Hematopoietic multipotent progenitor cell treated with erythropoietin and hydrocortisone succinate and interleukin-3 and kit ligand, for 4 days (in vitro differentiated cells): ENCODE measurements at places on chromosomes 16 and 17.

GRCh38 chr17:49835472-49835871, 12.4 kb downstream of the TAC4 start:
- no peak for DNase-seq

DNA sequence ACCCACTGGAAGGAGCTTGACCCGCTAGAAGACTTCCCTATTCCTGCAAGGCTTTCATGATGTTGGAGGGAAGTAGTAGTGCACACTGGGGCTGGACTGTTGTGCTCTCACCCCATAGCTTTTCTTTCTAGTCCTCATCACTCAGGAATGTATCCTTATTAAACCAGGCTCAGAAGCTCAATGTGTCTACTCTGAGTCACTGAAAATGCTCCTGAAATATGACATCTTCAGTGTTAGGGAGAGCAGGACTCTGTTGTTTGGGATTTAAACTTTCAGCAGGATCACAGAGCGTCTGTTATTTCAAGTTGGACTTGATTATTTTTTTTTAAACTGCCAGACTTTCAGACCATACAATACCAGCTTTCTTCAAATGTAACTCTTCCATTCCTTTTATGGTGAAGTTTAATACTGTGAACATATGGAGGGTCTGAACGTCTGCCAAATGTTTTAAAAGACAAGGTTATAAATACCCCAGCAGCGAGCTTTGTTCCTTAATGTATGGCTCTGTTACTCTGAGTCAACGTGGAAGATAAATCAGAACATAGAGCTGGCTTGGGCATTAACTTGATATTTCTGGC, 257.5 kb downstream of the CDH11 start:
- no peak for DNase-seq

DNA sequence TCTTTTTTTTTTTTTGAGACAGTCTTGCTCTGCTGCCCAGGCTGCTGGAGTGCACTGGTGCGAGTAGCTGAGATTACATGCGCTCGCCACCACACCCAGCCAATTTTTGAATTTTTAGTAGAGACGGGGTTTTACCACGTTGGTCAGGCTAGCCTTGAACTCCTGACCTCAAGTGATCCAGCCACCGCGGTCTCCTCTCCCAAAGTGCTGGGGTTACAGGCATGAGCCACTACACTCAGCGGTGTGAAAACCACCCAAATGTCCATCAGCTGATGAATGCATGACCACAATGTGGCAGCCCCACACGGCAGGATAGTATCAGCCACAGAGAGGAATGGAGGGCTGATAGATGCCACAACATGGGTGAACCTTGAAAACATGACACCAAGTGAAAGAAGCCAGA, 2.1 kb downstream of the P2RX5 start:
- peak; percentile 75 for DNase-seq

- peak; percentile 15 for DNase-seq
These were observed 46.0 kb downstream of the TNRC6A start for GRCh38 chr16:24775455-24775854.

DNA sequence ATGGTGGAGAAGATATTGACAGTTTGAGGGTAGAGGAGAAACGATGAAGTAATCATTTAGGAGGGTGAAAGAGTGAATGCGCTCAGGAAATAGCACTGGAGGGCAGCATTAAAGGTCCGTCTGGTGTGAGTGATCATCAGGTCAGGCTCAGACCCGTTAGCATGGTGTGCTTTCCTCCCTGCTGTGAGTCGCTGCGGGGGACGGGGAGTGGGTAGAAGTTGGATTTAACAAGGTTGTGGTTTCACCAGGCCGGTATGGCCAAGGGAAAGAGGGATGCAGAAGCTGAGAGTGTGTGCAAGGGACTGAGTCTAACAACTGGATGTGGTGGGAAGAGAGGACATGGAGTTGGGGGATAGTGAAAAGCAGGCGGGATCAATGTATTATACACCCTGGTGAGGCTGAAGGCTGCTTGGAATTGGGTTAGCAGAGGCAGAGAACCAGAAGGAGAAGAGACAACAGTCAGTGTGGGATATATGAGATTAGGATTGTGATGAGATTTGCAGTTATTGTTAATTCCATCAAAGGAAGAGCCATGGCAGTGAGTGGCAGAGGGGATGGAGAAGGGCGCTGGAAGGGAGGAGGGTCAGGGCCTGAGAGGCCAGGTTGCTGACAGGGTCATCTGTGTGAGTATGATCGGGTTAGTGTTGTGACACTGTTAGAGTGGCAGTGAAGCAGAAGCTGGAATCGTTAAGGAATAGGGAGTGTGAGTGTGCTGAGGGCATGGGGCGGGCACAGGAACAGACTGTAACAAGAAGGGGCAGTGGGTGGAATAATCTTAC, 59.0 kb upstream of the TBX2 start:
- DNase-seq = no peak

DNA sequence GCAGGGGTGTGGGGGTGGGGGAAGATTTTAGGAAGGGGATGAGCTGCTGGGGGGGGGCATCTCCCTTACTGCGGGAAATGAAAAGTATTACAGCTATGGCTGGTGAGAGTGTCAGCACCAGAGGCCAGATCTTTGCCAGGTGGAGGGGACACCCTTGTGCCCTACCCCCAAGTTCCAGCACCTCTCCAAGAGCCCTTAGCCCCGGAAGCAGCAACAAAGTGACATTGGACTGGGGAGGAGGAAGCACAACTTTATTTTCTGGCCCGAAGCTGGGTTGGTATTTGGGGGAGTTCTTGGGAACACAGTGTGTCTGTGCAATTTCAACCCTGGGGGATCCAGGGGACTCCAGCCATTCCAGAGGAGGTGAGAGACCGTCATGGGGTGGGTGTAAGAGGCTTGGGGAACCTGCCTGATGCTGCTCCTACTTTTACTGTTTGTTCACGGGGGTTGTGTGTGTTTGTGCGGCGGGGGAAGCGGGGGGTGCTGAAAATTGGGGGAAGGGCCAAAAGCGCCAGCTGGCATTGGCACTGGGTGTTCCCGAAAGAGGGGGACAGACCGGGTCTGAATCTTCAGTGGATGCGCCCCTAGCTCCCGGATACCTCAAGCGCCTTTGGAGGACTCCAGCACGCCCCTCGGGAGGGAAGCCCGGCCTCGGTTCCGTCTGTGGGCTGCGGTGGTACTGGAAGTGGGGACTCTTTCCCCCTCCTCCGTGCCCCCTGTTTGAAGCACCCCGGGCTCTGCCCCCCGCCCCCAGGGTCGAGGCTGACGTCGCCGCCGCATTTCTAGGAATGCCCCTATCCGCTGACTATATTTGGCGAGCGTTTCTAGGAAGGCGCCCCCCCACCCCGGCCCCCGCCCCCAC, 230.3 kb downstream of the MRTFB start:
- DNase-seq = peak; percentile 20

GRCh38 chr17:74864866-74865395, 5.2 kb upstream of the GRIN2C start:
- DNase-seq = peak; percentile 83
